Activated naive CD4-positive, alpha-beta T cell treated with anti-CD3 and anti-CD28 coated beads, Interleukin-2, amount 50 U/mL, for 72 hours (primary cell): ENCODE measurements at places on chromosomes 1 and 21.

- no peak for DNase-seq
Observed at GRCh38 chr1:222588135-222588534, 1.6 kb downstream of the TAF1A start.

- DNase-seq: no peak
Observed at GRCh38 chr1:93993731-93994130, 84.5 kb upstream of the GCLM start.

DNA sequence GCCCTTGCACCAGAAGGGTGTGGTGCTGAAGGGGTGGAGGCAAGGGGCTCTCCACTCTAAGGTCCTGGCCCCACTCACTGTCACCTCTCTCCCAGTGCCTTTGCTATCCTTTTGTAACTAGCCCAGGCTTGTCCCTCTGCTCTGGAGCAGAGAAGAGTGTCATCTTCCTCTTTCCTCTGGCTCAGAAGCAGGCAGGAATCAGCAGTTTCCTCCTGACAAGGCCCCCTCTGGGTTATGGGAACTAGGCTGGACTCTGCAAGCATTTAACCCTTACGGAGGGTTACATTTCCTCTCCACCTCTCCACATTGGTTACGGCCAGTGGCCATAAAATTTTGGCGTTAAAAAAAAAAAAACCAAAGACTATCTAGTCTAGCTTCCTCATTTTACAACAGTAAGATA lies 30.4 kb downstream of the PLXNA2 start:
- no peak for DNase-seq

DNA sequence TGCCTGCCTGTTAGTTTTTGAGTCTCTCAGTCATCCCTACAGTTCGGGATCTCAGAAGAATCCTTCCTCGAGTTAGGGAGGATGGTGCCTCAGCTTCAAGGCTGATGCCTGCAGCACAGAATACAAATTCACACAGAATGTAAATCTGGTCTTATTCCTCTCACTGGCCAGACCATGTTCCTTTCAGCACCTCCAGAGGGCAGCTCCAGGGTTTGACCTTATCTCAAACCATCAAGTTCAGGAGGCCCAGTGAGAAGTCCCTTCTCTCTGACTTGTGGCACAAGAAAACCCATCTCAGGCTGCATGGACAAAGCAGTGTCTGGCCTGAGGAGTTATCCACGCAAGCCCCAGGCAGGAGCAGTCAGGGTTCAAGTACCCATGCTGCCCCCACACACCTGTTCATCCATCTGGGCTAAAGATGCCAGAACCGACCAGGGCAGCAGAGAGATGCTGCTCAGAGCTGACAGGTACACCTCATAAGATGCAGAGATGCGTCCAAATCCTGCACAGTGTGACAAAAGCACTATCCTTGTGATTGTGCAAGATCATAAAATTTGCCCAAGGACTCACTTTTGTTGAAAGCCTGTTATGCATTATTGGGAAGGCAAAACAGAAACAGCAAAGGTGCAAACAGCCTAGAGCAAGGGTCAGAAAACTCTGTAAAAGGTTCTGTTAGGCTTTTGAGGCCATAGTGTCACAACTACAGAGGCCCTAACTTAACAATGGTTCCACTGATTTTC lies 49.8 kb downstream of the BCAR3 start:
- no peak for DNase-seq

DNA sequence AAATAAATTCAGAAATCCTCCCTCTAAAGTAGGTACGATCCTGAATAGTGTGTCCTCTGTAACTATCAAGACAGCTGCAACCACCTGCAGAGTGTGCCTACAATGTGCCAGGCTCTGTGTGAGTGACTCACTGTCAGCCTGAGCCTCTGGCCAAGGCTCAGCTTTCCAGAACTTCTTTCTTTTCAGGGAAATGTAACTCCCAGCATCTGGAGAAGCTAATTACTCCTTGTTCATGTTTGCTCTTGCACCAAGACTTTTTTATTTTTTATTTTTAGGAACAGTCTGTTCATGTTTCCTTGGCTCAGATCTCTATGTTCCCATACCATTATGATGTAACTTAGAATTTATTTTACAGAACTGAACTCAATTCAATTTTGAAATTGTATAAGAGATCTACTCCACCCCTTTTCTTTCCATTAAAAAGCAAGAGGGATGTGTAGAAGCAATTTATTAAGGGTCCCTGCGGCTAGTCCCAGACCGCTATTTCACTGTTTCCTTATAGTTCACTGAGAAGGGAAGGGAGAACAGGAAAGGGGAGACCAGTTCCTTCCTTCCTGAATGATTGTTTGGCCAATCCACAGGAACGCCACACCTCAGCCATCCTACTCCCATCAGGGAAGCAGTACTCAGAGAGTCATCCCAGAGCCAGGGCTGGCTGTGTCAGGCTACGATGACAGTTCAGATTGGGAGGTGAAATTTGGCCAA lies 112.4 kb upstream of the ZNF648 start:
- no peak for DNase-seq

GRCh38 chr21:25887646-25888306 lies 153.0 kb downstream of the GABPA start:
- no peak for DNase-seq

GRCh38 chr1:223246476-223247112 lies 103.5 kb upstream of the TLR5 start:
- DNase-seq: no peak

DNA sequence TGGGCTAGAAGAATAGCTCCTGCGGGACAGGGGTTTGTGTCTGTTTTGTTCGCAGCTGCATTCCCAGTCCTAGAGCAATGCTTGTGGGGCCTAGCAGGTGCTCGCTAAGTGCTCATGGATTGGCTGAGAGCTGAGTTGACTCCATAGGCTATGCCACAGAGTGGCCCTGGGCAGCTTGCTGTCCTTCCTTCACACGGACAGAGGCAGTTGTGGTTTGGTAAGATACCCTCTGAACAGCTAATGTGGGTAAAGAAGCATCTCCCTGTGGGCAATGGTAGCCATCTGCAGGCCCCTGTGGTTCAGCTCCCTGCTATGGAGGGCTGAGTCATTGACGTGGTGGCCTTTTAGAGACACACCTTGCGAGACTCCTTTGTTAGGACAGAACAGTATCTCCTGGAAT lies 23.5 kb upstream of the LBR start:
- DNase-seq: no peak

DNA sequence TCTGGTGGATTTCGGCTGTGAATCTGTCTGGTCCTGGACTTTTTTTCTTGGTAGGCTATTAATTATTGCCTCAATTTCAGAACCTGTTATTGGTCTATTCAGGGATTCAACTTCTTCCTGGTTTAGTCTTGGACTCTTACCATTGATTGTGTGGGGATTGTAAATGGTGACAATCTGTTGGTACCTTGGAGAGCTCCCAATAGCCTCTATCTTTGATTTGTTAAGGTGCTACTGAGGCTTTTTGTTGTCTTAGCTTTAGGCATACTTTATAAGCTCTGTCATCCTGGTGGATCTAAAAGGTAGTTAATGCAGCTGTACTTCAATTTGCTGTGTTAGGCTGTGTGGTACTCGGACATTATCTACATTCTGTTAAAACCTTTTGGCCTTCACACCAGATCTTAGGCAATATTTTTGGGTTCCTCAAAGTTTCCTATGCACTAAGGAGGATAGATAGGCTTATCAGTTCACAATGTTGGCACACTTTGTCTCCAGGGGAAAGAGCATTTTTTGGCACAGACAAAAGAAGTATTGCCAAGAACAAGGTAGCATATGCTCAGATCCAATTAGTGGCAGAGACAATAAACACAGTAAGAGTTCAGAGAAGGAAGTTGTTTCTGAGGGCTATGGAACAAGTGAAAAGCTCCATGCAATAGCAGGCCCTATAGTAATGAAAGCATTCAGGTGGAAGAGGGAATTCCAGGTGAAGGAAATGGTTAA lies 230.4 kb downstream of the PDE4B start:
- DNase-seq: no peak

- no peak for DNase-seq
Observed at GRCh38 chr1:171113382-171113781, 22.7 kb downstream of the FMO3 start.

DNA sequence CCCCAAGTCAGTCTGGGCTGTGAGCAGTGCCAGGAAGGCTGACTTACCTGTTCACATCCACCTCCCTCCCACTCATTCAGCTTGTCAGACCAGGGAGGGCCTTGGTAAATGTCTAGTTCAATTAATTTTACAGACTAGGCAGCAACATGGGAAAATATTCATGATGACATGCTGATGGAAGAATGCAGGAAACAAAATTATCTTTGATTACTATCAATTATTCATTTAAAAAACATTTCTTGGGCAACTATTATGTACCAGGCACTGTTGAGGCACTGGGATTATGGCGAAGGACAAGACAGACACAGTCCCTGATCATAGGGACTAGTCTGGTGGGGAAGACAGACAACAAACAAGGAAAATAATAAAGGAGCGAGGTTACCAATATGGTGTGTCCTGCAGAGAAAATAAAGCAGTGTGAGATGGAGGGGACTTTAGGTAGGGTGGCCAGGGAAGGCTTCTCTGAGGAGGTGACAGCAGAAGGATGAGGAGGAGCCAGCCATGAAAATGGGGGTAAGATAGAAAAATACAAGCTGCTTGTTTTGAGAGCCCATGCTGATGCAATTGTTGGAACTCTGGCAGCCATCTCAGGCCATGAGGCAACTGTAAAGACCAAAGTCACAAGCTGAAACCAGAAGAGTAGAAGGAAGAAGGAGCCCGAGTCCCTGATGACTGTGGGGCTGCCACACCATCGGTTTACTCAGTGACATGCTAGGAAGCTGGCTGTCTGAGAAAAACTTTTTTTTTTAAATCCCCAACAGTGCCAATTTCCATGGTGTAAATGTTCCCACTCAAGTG lies 14.0 kb downstream of the TRIM62 start:
- DNase-seq: no peak

DNA sequence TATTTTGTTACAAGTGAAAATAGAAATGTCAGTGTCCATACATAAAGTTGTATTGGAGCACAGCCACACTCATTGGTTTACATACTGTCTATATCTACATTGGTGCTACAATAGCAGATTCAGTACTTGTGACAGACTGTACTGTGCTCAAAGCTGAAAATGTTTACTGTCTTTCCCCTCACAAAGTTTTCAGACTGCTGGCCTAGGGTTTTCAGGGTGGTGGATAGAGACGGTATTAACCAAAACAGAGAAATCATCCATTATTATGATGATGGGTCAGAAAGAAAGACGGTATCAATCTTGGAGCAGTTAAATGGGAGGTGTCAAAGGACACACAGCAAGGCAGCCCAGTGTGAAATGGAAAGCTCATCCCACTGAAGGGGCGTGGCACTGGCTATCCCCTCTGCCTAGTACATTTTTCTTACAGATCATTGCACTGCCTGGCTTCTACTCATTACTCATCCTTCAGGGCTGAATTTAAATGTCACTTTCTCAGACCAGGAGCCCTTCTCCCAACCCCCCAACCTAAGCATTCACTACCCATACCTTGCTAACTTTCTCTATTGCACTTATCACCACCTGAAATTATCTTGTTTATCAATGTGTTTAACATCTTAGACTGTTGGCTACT lies 10.2 kb downstream of the JAK1 start:
- no peak for DNase-seq

- DNase-seq: no peak
Observed at GRCh38 chr21:42265231-42265812, 46.4 kb downstream of the ABCG1 start.

- no peak for DNase-seq
Observed at GRCh38 chr1:1892079-1892762, 1.3 kb upstream of the GNB1 start.

- DNase-seq: no peak
Observed at GRCh38 chr1:24108334-24109165, 3.4 kb downstream of the MYOM3 start.

GRCh38 chr1:171935086-171935485 lies 93.8 kb downstream of the DNM3 start:
- DNase-seq: no peak

- no peak for DNase-seq
Observed at GRCh38 chr21:33432496-33432895, 29.3 kb downstream of the IFNGR2 start.

- DNase-seq: no peak
Observed at GRCh38 chr1:66271216-66271903, 262.6 kb upstream of the SGIP1 start.

DNA sequence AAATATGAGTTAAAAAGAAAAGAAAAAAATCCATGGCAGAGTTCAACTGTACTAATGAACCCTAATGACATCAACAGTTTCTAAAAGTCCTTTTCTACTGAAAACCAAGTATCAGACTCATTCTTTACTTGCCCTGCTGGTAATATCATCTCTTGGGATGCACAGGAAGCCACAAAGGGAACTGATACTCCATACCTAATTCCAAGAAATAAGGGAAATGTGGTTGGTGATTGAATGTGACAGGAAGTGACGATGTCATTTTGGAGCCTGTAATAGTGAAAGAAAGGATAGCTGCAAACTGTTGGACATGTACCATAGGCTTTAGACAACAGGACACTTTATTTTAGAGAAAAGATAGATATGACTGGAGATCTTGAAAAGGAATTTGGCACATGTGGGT lies 98.7 kb upstream of the VAV3 start:
- DNase-seq: no peak

DNA sequence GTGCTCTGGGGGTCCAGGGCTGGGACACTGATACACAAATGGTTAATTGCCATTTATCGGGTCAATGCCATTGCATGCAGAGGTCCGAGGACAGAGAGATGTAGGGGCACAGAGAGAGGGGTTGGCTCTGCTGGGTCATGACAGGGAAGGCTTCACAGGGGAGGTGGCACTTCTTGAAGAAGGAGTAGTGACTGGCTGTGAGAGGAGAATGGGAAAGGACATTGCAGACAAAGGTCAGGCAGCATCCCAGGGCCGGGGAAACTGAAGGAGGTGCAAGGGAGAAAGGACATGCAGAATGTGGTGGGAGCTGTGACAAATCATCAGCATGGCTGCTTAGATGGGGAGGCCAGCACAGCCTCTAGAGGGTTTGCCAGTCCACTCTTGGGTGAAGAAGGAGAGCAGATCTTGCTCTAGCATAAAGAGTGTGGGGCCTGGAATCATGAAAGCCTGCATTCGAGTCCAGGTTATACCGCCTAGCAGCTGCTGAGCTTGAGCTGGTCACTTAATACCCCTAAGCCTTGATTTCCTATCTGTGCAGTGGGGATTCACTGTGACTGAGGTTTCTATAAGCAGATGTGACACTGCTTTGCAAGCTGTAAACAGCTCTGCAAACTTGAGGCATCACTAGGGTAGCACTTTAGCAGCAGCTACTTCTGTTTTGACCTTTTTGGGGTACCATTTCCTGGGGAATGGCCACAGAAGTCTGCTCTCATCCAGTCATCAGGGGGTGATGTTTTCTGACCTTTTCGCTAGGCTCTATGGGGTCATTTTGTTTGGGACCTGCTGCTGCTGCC lies 59.2 kb upstream of the EPS8L3 start:
- DNase-seq: no peak
